ENCODE measurements at places on chromosomes 12 and 14.

DNA sequence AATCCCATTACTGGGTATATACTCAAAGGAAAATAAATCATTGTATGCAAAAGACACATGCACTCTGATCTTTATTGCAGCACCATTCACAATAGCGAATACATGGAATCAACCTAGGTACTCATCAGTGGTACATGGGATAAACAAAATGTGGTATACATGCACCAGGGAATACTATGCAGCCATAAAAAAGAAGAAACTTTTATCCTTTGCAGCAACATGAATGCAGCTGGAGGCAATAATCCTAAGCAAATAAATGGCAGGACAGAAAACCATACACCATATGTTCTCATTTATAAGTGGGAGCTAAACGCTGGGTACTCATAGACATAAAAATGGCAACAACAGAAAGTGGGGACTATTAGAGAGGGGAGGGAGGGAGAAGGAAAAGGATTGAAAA lies 15.9 kb downstream of the ERGIC2 start:
- no peak for DNase-seq

DNA sequence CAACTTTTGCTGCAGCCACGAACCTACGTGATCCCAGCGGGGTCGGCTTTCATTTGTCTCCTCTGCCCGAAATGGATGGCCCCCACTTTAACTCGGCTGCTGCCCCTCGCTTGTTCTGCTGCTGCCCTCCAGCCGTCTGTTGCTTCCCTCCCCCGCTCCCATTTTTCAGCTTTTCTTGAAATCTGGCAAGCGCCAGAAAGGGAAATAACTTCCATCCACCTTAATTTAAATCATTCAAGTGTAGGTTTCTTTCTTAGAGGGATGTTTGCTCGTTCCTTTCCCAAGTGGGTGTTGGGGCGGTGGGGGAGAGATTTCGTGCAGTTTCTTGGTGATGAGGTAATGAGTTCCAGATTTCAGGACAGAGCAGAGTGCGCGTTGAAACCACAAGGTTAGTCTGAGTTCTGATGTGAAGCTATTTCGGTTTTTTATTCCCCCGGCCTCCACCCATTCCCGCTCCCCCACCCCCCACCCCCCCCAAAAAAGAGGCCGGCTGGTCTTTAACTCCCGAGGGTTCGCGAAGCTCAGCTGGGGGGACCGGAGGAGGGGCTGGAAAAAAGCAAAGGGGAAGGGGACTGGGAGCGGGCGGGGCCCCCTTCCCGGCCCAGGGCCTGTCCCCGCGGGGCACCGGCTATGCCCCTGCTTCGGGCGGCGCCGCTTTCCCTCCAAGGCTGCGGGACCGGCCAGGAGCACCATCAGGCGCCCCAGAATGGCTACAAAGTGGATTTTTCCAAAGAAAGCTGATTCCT lies 2.2 kb upstream of the ZFP36L1 start:
- peak; percentile 42 for DNase-seq

DNA sequence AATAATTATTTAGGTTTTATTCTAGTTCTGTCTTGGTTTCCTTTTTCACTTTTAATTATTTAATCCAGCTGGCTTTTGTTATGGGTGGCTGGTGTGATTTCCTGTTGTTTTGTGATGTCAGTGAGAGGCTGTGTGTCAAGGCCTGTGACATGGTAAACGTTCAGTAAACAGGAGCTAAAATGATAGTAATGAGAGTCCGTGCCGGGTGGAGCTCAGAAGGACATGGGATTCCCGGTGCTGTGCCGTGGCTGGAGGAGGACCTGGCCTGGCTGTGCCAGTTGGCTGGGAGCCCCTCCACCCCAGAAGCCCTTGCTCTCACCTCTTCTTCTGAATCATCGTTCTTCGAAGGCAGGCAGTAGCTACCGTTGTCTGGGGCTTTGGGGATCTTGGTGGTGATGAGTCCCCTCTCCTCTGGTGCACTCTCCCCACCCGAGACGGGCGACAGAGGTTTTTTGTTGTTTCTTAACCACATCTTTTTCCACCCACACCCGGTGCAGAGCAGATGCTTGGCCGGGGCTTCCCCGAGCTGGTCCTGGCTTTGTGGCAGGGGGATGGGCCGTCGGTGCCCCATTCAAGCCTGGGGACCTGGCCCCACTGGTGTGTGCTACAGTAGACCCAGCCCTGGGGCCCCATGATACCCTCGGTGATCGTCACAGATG lies 29.1 kb downstream of the SH2B3 start:
- DNase-seq: peak; percentile 86

DNA sequence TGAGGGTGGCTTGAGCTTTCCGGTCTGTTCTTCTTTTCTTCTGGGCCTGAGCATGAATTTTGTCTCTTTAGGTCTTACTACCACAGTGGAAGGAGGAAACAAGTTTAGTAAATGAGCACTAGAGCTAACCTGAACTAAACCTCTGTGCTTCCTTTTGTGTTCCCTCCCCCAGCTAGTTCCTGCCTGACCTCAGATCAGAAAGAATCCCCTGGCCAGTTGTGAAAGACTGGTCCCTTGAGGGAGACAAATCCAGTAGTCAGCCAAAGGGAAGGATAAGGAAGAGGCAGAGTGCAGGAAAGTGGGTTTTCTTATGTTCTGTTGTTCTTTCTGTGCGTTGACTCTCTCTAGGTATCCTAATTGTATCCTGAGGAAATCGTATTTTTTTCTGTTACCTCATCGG lies 17.5 kb downstream of the ZNF664 start:
- no peak for DNase-seq

DNA sequence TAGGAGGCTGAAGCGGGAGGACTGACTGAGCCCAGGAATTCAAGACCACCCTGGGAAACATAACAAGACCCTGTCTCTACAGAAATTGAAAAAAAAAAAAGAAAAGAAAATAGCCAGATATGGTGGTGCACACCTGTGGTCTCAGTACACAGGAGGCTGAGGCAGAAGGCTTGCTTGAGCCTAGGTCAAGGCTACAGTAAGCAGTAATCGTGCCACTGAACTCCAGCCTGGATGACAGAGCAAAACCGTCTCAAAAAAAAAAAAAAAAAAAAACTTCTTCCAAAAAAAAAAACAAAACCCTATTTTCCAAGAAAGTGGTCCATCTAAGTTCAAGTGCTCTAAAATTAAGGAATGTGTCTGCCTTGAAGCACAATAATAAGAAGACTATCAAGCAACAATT lies 19.8 kb downstream of the SNX6 start:
- no peak for DNase-seq

GRCh38 chr12:28537474-28537873 lies 347.2 kb downstream of the CCDC91 start:
- no peak for DNase-seq

GRCh38 chr14:22508150-22508457 lies 80.9 kb downstream of the DAD1 start:
- DNase-seq: no peak

DNA sequence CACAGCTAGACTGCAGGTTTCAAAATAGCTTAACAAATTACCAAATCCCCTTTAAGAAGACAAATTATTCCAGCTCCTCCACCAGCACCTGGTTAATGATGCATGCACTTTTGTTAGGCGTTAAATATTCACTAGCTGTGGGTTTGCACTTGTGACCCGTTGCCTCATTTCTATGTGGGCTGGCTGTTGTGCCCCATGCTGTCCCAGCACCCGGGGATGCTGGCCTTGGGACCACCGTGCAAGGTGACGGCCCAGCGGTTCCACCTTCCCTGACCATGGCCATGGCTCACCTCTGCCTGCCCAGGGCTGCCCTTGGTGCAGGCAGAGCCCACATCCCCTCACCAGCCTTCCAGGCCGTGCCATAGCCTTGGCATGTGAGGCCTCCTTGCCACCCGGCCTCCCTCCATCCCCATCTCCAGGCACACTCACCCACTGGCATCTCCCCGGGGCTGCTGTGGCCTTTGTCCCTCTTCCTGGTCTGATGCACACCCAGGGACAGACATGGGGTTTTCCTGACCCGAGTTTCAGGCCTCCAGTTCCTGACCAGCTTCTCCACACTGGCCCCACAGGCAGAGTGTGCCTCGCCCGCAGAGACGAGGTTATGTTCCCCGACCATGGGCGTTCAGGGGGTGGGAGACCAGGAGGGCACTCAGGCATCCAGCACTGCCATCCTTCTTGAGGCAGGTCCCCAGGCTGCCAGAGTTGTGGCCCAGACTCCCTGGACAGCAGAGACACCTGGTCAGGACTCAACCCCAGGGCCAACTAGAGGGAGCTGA lies 20.3 kb upstream of the C14orf180 start:
- no peak for DNase-seq

GRCh38 chr12:109462868-109463692 lies 14.0 kb downstream of the KCTD10 start:
- peak; percentile 41 for DNase-seq

DNA sequence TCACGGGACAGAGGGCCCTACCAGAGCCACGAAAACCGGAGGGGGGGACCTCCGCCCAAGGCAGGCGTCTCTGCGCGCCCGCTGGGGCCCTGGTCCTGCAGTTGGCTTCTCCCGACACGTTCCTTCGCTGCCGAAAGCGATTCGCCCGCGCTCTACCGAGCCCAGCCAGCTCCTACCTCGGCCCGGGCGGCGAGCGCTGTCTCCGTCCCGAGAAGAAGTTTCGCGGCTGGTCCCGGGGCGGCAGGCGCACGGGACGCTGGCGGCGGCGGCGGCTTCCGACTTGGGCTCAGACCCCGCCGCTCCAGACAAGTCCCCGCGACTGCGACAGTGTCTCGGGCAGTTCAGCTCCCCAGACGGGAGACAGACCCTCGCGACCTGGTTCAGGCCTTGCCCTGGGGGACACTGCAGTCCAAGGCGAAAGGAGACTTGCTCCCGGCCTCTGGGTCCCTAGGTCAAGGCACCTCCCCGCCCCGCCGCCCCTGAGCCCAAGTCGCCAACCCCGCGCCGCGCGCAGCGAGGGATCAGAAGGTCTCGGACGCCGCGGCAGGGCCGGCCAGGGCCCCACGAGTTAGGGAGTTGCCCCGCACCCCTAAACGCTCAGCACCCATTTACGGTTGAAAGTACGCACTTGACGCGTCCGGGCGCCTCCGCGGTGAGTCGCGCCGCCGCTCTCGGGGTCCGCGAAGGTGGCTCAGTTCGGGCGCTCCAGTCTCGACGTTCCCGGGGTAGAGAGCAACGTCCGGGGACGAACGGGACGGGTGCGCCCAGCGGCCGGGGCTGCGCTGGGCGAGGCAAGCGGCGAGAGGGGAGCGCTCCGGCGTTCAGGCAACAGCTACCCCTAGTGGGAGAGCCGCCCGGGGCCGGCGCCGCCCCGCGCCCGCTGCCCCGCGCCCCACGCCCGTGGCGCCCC lies 1.4 kb upstream of the DIO3 start:
- DNase-seq: no peak

DNA sequence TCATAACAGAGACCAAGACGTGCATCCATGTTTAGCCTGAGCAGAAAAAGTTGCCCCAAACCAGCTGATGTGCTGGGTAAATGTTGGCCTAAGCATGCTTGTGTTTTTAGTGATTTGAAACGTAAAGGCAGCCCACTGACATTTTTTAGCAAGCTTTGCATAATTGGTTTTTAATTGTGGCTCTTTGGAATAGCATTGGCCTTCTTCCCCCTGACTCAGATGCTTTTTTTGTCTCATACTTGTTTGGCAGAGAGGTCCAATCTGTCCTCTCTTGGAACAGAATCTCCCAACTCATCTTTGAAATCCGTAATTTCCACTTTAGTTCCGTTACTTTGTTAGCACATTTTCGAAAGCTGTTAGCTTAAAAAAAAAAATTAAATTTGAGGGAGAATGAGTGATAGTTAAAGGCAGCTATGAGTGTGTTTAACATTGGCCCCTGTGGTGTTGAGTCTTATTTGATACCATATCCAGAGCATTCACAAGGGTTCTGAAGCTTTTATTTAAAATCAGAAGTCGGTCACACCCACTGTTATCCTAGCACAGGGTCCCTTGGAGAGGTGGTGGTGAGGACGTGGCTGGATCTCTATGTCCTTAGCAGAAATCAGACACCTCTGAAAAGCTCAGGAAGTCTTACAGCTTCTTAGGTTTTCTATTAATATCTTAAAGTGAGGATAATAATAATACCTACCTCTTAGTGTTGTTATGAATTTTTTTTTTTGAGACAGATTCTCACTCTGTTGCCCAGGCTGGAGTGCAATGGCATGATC lies 15.6 kb downstream of the JDP2 start:
- no peak for DNase-seq

DNA sequence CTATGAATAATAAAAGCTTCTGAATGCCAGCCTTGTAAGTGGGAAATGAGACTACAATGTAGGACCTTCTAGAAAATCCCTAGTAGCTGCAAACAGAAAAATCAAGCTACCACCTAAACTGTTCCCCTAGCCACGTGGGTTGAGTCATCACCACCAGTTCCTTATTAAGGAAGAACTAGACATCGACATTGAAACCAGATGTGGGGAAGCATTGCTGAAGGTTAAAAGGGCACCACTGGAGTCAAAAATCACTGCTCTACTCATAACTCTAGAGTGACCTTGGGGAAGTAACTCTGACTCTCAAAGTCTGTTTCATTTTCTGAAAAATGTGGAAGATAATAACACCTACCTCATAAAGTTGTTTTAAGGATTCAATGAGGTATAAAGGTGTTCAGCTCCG lies 9.4 kb upstream of the CNIH1 start:
- DNase-seq: no peak

DNA sequence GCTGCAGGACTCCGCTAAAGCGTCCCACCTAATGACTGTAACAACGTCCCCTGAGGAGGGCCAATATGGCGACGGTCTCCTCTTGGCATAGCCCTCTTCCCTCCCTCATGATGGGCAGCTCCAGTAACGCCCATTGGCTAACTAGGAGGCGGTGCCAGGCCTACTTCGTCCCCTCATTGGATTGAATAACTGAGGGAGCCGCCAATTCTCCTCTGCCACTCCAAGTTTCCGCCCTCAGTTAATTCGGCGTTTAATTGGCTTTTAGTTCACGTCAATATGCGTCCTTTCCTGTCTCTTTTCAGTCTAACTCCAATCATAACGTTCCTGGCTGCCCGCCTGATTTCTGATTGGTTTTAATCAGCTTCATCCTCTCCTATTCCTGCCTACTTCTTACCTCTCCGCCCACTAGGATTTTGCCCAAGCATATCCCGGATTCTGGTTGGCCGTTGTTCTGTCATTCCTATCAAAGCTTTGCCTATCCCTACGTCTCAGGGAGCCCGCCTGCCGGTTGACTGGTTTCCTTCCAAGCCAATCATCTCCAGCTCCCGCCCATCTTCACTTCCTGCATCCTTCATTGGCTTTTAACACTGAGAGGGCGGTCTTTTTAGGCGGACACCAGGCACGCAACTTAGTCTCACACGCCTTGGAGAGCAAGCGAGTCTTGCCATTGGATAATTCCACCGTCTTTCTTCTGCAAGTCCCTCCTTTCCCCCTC lies 430 bp upstream of the SP1 start:
- DNase-seq: peak; percentile 99

DNA sequence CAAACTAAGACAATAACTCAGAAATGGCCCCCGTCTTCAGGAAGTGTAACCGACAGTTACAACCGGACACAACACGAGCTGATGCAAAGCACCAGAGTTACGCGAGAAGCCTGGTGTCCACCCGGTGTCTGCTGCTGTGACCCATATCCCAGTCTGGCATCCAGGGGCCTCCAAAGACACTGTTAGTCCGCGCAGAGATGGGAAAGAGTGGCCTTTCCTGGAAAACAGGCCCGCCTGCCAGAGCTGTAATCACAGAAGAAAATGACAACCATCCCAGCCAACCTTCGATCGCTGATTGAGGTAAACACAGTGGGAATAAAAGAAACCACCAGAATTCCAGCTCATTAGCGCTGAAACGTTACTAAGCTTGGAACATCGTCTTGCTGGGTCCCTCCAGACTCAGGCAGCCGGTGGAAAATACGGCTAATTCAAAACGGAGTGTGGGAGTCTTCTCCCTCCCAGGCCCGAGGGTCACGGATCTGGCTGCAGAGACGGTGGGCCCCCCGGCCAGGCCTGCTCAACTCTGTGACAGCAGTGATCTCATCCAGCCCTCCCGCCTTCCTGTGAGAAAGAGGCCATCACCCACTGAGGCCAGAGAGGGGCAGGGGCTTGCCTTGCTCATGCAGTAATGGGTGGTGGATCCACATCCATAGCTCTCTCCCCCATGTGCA lies 273.9 kb upstream of the RTL1 start:
- DNase-seq: no peak
